Breast epithelium (tissue), 4 donors: ENCODE measurements at places on chromosomes 7 and 10. TPM values are rescaled to one million over a fixed set of nuclear protein-coding genes. Genes with fewer than 3 reads are reported as not detected.

CDHR3 gene
- total RNA-seq = 4.6 TPM

MYH16 gene
- not detected for total RNA-seq

GRM3 gene
- total RNA-seq = not detected

TUBAL3 gene
- not detected for total RNA-seq

SEMA3D gene
- 7.5 TPM for total RNA-seq

DNA sequence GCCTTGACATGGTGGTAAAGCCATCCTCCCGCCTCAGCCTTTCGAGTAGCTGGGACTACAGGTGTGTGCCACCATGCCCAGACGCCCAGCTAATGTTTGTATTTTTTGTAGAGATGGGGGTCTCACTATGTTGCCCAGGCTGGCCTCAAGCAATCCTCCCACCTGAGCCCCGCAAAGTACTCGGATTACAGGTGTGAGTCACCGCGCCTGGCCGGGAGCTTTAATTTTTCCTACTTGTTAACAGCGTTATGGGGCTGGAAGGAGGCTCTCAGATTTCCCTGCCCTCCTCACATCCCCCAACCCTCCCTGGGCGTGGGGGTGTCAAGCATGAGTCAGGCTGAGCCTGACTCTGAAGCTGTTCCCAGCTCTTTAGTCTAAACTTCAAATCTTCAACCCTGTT lies 8.3 kb downstream of the ALKBH4 start:
- H3K27me3 ChIP-seq = no peaks in the 10 kb centered on the region
- no peak overlapping the region for H3K27ac ChIP-seq
- no peaks in the 10 kb centered on the region for H3K36me3 ChIP-seq
- no peaks in the 10 kb centered on the region for H3K4me1 ChIP-seq

GRCh38 chr10:1448252-1448930 lies 288.9 kb downstream of the ADARB2 start:
- H3K36me3 ChIP-seq = no peaks in the 10 kb centered on the region
- no peaks in the 10 kb centered on the region for H3K4me1 ChIP-seq
- H3K4me3 ChIP-seq = no peak overlapping the region
- H3K27ac ChIP-seq = peak overlapping the region; percentile 61
- DNase-seq = no peak

- H3K27ac ChIP-seq = no peak overlapping the region
- peaks cover 5% of the 10 kb centered on the region for H3K4me1 ChIP-seq
- no peak for DNase-seq
- peaks cover 89% of the 10 kb centered on the region for H3K27me3 ChIP-seq
- H3K4me3 ChIP-seq = no peak overlapping the region
Measured at GRCh38 chr10:1734288-1734687, 3.0 kb downstream of the ADARB2 start.

GRCh38 chr7:129864042-129864441 lies 88.7 kb downstream of the UBE2H start:
- peaks cover 29% of the 10 kb centered on the region for H3K4me1 ChIP-seq
- no peaks in the 10 kb centered on the region for H3K27me3 ChIP-seq
- H3K36me3 ChIP-seq = no peaks in the 10 kb centered on the region
- H3K4me3 ChIP-seq = no peak overlapping the region
- H3K27ac ChIP-seq = peak overlapping the region; percentile 54

- peak overlapping the region; percentile 49 for H3K27ac ChIP-seq
- no peaks in the 10 kb centered on the region for H3K4me1 ChIP-seq
- no peaks in the 10 kb centered on the region for H3K36me3 ChIP-seq
- no peaks in the 10 kb centered on the region for H3K27me3 ChIP-seq
Measured at GRCh38 chr10:110425684-110426293, 71.9 kb upstream of the DUSP5 start.

DNA sequence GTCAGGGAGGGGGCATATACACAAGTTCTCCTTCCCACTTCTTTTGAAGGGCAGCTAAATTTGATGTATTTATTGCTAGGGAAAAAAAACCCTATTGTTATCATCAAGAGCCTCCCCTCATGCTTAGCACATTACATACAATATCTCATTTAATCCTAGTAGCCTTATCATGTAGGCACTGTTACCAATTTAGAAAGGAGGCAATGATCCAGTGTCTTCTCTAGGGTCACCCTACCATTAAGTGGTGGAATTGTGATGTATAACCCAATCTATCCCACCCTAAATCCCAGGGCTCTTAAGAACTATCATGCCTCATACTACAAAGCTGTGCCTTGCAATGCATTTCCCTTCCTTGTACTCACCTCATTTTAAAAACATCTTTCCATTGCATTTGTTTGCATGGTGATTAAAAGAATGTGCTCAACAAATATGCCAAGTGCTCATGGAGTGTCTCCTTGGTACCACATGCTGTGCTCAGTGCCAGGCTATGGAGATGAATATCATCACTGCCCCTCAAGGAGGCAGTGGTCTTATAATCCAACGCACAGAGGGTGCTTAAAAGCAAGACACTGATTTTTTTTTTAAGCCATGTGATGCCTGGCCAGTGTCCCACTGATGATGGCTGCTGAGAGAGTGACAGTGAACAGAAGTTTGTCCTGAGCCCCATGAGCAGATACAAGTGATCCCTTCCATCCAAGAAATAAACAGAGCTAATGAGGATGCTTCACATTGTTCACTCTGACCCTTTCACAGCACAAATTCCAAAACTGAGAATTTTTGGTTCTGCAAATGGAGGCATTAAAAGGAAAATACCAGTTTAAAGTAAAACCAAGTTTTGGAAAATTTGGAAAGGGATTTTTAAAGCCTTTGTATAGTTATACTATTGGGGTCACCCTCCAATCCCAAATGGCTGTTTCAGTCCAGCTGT lies 98.2 kb downstream of the SORBS1 start:
- H3K36me3 ChIP-seq = no peaks in the 10 kb centered on the region
- H3K4me3 ChIP-seq = no peak overlapping the region
- H3K27ac ChIP-seq = peak overlapping the region; percentile 43
- H3K4me1 ChIP-seq = no peaks in the 10 kb centered on the region
- H3K27me3 ChIP-seq = no peaks in the 10 kb centered on the region
- no peak for DNase-seq

DNA sequence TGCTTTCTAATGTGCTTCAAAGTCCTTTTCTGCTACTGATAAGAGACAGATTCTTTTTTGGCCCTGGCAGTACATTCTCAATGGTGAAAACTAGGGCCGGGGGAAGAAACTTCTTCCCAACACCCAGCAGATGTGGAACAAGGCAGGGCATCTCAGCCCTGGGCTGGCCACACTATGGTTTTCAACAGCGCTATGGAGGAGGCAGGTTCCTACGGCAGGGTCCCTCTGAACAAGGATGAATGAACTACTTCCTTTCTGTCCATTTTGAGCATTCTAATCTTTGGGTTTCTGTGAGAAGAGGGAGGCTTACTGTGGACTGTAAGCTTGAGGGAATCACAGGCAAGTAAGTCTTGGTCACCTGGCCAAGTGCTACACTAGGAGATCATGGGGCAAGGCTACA lies 78.7 kb downstream of the VSTM4 start:
- H3K27ac ChIP-seq = no peak overlapping the region
- no peaks in the 10 kb centered on the region for H3K27me3 ChIP-seq
- no peaks in the 10 kb centered on the region for H3K36me3 ChIP-seq
- H3K4me3 ChIP-seq = no peak overlapping the region
- H3K4me1 ChIP-seq = no peaks in the 10 kb centered on the region

- no peak overlapping the region for H3K27ac ChIP-seq
- H3K4me1 ChIP-seq = no peaks in the 10 kb centered on the region
- DNase-seq = no peak
- H3K27me3 ChIP-seq = peaks cover 90% of the 10 kb centered on the region
Measured at GRCh38 chr10:49396666-49396999, 744 bp upstream of the DRGX start.

- no peak overlapping the region for H3K27ac ChIP-seq
- no peaks in the 10 kb centered on the region for H3K4me1 ChIP-seq
- H3K4me3 ChIP-seq = no peak overlapping the region
- no peaks in the 10 kb centered on the region for H3K36me3 ChIP-seq
- H3K27me3 ChIP-seq = no peaks in the 10 kb centered on the region
- no peak for DNase-seq
Measured at GRCh38 chr7:66083677-66084076, 8.1 kb downstream of the ASL start.

DNA sequence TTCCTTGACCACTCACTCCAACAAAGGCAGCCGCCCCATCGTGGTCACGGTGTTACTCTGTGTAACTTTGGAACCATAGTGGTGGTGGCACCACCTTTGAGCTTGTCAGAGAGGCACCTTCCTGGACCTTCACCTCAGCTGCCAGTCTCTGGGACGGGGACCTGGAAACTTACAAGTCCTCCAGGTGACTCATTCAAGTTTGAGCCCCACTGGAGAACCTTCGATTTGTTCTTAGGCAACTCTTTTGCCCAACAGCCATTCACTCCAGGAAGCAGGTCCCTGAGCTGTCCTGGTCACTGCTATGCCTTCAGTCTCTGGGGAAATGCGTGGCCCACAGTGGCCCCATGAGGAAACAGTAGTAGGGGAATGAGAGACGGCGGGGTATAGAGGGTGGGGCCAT lies 17.2 kb downstream of the STX1A start:
- H3K4me1 ChIP-seq = no peaks in the 10 kb centered on the region
- H3K4me3 ChIP-seq = no peak overlapping the region
- DNase-seq = no peak
- H3K27me3 ChIP-seq = no peaks in the 10 kb centered on the region

DNA sequence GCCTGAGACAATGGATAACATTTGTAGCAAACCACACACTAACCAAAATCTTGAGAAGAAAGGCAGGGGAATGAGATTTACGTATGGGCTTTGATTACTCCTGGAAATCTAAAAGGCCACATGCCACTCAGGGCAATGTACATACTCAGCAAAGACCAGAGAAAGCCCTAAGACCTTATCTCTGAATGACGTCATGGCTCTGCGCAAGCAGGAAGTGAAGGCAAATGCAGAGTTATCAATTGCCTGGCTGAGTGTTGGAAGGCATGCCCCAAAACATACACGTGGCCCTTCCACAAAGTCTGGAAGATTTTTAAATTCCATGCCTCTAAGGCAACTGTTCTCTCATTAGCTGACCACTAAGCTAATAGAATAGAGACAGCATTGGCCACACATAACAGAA lies 90.9 kb upstream of the NRBF2 start:
- H3K4me1 ChIP-seq = no peaks in the 10 kb centered on the region
- H3K4me3 ChIP-seq = no peak overlapping the region
- no peak for DNase-seq
- no peak overlapping the region for H3K27ac ChIP-seq

DNA sequence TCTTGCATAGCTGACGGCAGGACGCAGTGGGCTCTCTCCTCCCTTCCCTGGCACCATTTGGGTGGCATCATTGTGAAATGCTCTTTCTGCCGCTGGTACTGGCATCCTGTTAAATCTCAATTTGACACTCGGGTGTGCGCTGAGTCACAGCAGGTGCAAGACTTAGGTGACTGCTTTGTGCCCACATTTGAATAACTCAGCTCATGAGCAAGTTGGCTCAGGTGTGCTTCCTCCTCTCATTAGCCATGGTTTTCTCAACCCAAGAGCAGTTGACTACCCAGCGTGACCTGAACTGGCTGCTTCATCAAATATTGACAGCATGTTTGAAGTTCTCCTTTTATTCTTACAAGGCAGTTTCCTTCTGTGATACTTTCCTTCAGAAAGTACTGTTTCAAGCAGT lies 24.6 kb upstream of the NFE2L3 start:
- no peak for DNase-seq
- no peaks in the 10 kb centered on the region for H3K36me3 ChIP-seq
- no peaks in the 10 kb centered on the region for H3K27me3 ChIP-seq
